Activated T-helper 1 cell treated with anti-CD3 and anti-CD28 coated beads, Interleukin-12 subunit alpha, Interleukin-12 subunit beta, Interleukin-2, Interleukin-4 antibody, amounts not matched to agents 30 ng/mL and 10 ng/mL and 1 ng/mL, durations not matched to agents 14 hours and 24 hours and 36 hours (primary cell): ENCODE measurements at places on chromosomes 7 and 10. TPM values are rescaled to one million over a fixed set of nuclear protein-coding genes. Genes with fewer than 3 reads are reported as not detected.

DNA sequence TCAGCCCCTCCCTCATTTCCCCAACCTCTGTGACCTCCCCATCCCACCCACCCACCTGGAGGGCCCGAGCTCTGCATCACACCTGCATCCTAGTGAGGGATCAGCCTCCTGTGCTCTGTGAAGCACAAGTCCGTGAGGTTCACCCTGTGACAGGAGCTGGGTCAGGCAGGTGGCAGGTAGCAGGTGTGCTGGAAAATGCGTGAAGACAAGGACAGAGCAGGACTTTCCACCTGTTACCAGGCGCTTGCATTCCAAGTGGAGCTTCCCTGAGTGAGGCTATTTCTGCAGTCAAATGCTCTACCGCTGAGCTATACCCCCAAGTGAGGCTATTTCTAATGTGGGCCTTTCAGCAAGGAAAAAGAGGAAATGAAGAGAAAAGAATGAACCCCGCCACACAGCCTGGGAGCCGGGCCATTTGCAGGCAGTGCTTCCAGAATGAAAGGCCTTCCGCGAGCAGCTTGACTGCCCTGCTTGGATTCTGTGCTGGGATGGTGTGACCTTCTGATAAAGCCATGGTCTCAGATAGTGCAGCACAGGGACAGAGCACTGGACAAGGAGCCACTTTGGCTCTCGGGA, 13.3 kb upstream of the CPXM2 start:
- DNase-seq, result no peak

Gene HHEX
- total RNA-seq, result 0.16 and 0.32 TPM in 2 replicates

DNA sequence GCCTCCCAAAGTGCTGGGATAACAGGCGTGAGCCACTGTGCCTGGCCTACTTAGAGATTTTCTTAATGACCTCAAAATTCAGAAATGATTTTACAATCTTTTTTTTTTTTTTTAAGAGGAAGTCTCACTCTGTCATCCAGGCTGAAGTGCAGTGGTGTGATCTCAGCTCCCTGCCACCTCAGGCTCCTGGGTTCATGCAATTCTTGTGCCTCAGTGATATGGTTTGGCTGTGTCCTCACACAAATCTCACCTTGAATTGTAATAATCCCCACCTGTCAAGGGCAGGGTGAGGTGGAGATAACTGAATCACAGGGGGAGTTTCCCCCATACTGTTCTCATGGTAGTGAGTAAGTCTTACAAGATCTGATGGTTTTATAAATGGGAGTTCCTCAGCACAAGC, 159.9 kb downstream of the DNAJC1 start:
- DNase-seq, result no peak

DNA sequence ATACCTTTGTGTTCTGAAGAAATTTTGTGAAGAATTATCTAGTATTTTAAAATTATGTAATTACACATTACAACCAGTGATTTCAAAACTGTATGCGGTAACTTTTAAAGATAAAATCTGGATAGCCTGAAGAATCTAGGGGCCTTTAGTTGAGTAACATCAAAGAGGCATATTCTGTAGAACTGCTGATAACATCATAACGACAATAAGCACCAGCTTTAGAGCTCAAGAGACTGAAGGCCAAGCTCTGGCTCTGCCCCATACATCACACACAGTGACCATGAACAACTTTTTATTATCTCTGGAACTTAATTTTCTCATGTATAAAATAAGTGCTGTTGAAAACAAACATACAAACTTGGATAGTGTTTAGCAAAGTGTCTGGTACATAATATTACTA, 121.1 kb upstream of the RHOBTB1 start:
- no peak for DNase-seq

GRCh38 chr7:142455392-142455791, 197.5 kb upstream of the PRSS58 start:
- no peak for DNase-seq

DNA sequence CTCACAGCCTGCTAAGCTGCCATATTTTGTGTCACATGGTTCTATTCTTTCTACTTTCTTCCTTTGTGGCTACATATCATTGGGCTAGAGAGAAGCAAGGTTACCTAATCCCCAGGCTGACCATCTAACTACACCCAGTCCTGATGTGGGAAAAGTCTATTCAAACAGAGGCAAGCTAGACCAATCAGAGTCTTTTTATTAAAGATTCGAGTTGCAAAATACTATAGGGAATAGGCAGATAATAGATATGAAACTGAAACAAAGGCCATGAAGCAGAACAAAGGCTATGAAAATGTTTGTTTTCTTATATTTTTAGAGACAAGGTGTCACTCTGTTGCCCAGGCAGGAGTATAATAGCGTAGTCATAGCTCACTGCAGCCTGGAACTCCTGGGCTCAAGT, 36.7 kb downstream of the MTERF1 start:
- no peak for DNase-seq

DNA sequence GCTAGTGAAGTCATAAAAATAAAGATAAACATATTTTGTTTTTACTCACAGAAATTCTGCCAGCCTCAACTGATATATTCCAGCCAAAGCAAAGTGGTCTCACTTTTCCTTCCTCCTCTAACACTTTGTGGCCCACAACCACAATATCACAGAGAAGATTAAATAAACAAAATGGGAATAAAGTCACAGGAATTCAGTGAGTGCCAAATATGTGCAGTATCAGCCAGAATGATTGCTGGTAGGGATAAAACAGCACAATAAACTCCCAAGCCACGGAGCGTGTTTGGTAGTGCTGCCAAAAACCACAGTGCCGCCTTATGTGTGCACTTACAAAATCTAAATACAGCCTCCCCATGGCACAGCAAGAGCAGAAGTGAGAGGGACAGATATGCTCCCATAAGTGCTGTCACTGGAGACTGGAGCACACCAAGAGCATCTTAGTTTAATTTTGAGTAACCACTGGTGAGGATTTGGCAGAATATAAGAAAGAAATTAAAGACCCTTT, 155.8 kb downstream of the POM121L12 start:
- DNase-seq, result no peak

GRCh38 chr10:77810446-77811335, 115.9 kb downstream of the DLG5 start:
- DNase-seq, result no peak

Gene SFTPA2
- total RNA-seq, result not detected in 2 replicates

DNA sequence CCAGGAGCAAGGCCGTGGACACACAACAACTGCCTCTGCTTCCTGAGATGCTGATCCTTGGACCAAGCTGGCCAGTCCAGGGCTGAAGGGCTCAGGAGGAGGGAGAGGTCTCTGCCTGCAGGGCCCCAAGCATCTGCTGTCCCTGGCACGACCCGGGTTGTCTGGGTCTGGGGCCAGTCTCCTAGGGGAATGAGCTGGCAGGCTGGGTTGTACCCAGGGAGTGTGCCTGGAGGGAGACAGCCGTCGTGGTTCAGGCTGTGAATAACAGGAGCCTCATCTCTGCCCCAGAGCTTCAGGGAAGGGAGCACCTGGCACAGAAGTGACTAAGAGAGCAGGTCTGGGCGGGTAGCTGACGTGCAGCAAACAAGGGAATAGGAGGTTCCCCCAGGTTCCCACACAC, 17.9 kb upstream of the SERPINE1 start:
- no peak for DNase-seq

DNA sequence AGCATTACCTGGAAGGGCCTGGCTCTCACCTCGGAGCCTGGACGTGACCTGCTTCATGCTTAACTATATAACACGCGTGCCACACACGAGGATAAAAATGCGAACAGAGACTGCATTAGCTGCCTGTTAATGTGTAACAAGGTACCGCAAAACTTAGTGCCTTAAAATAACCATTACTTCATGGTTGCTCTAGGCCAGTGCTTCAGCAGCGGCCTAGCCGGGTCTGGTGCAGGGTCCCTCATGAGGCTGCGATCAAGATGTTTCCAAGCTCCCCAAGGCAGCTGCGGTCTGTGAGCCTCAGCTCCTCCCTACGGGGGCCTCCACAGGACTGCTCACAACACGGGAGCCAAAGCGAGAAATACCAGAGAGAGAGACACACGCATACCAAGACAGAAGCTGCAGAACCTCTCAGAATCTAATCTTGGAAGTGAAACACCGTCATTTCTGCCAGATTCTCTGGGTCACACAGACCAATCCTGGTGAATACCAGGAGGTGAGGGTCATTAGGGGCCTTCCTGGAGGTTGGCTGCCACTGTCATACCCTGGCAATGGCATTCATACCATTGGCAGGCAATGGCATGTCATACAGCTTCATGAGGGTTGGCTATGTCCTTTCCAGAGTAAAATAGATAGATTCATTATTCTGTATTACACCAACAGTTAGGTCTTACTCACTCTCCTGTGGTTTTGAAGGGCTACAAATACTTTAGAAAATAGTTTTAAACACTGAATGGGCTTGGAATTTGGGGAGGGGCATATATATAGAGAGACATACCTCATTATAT, 94.5 kb downstream of the HIPK2 start:
- no peak for DNase-seq

Gene SOSTDC1
- not detected in 2 replicates for total RNA-seq

- no peak for DNase-seq
Observed at GRCh38 chr10:122457934-122458333, 3.4 kb upstream of the HTRA1 start.

Gene FAM237B
- total RNA-seq, result not detected in 2 replicates

DNA sequence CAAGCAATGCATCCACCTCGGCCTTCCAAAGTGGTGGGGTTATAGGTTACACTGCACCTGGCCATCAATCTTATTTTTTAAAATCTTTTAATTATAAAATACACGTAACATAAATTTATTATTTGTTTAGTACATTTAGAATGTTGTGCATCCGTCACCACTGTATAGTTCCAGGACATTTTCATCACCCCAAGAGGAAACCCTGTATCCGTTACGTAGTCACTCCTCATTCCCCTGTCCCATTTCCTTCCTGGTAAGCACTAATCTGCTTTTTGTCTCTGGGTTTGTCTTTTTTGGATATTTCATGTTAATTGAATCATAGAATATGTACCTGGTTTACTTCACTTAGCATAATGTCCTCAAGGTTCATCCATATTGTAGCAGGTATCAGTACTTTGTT, 51.2 kb downstream of the MAPK8 start:
- DNase-seq, result no peak

DNA sequence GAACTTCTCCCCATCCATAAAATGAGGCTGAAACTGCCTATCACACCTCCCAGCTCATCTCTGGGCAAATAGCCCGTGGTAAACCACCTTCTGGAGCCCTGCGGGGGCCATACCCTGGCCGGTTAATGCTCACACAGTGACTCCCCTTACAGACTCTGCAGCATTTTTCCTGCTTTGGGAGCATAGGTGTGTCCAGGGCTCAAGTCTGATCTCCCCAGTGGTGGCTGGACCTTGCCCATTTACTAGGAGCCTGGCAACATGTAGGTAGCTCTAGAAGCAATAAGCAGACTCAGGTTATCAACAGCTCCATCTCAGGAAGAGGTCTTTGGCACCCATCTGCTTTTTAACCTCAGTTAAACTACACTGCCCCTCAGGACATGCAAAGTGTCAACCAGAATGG, 5.5 kb upstream of the CDHR1 start:
- no peak for DNase-seq

DNA sequence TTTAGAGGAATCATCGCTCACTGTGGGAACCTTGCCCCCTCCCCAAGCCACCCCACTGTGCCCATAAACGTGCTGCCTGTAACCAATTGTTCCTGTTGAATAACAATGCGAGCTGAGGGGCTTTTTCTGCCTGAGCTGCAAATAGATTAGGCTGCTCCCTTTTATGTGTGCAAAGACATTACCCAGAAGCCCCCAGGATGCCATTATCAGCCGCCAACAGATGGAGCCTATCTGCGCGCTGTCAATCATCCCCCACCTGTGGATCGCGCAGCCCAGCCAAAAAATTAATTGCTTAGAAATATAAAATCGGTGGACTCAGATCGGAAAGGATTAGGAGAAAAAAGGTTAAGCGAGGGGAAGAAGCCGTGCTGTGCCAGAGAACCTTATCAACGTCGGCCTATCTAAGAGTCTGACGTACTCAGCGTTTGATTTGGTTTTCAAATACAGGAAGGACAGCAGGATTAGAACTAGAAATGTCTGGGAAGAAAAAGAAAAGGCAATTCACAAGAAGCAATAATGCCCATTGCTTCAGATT, 167.3 kb upstream of the MYO3A start:
- DNase-seq, result no peak

- no peak for DNase-seq
Observed at GRCh38 chr7:151725844-151726651, 150.9 kb downstream of the PRKAG2 start.

DNA sequence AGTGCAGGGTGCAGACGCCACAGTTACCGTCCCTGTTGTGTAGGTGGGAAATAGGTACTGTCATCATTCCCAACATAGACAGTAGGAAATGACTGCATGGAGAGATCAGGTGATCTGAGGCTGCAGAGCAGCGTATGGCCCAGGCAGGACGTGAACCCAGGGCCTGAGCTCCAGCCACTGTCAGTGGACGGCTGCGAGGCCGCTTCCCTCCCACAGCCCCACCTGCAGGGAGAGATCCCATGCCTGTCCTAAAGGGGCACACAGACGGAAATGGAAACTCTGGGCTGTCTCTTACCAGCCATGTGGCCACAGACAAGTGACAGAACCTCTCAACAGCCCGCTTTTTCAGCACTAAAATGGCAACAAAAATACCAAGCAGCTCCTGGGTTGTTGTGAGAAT, 44.5 kb upstream of the MNX1 start:
- no peak for DNase-seq

Gene C7orf33
- total RNA-seq, result not detected in 2 replicates

Gene SUGCT
- total RNA-seq, result 0.93 TPM in 1 of 2 replicates, not detected in the other

Gene TAX1BP1
- 88.6 and 90.9 TPM in 2 replicates for total RNA-seq

Gene LIPJ
- total RNA-seq, result not detected in 2 replicates

- DNase-seq, result no peak
Observed at GRCh38 chr10:59536167-59537014, 173.3 kb downstream of the SLC16A9 start.
